ENCODE measurements at places on chromosomes 7 and 10.
A peak's percentile ranks its signal among the peaks of the same experiment; 100 is the strongest.

- no peak for DNase-seq
Observed at GRCh38 chr7:122198581-122198980, 54.5 kb upstream of the AASS start.

DNA sequence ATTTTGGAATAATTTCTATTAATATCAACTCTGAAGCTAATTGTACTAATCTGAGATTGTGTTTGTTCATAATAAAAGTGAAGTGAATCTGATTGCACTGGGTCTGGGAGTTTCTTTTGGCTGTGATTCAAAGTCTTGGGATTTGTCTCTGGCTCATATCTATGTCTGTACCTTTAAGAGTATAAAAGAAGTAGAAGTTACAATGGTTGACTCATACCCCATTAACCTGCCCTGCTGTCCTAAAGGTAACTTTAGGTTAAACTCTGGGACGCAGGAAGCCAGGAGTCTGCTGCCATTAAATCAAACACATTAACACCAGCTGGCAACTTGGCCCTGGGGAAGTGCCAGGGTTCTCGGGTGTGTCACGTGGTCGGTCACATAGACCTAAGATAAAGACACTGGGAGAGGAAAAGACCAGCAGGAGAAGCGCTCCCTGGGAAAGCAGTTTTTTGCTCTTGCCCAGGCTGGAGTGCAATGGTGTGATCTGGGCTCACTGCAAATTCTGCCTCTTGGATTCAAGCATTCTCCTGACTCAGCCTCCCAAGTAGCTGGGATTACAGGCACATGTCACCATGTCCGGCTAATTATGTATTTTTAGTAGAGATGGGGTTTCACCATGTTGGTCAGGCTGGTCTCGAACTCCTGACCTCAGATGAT is 17.8 kb downstream of the SCD start:
- DNase-seq: no peak

DNA sequence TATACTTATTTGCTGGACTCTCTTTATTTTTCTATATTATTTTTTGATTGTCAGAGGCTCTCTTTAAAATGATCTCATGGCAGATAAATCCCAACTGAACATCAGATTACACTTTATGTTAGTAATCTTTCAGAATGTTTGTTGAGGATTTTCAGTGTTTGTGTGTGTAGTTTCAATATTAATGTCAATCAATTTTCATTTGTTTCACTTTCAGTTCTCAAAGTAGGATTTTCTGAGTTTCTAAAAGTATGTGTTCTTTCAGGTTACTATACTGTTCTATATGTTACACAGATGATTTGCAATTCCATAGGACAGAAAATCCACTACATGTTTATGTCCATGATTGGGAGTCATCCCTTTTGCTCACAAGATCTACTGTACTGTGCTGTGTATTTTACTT is 311.9 kb upstream of the POT1 start:
- peak; percentile 10 for DNase-seq

DNA sequence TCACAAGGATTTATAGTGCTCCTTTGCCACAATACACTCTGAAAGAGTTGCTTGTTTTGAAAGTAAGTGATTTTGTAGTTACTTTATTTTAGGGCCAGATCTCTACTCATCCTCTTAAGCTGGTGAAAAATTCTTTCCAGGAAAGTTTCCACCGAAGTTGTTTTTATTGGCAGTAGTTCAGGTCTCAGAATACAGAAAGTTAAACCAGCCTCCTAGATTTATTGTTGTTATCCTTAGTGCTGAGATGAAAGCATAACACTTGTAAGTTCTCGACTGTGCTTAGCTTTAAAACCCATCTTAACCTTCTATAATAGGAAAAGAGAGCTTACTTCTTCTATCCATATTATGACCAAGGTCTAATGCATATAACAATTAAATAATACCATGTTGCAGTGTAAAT is 5.5 kb downstream of the AP3M1 start:
- no peak for DNase-seq

DNA sequence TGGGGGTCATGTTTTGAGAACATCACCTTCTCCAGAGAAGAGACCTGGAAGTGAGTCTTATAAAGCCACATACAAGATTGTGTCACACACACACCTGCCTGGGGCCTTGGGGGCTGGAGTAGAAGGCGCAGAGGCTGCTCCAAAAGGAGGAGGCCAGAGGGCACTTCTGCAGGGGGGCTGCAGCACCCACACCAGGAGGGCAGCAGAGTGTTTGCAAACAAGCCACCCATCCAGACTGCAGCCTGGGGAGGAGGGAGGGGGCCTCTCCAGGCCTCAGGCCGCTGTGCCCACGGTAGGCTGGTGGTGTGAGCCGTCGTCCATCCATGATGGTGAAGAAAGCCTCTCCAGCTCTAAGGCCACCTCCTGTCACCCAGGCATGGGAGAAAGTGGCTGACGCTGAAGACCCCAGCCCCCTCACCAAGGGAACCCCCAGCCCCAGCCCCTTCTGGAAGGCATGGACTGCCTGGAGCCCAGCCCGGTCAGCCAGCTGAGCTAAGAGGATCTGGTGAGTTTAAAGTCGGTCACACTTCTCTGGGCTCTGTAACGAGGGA is 77.5 kb downstream of the FOXL3 start:
- no peak for DNase-seq

GRCh38 chr10:58647376-58648112 is 134.9 kb downstream of the BICC1 start:
- DNase-seq: no peak

GRCh38 chr10:93993414-93993781 is 333 bp upstream of the PLCE1 start:
- no peak for DNase-seq

GRCh38 chr10:54843085-54843646 is 42.1 kb upstream of the PCDH15 start:
- no peak for DNase-seq

DNA sequence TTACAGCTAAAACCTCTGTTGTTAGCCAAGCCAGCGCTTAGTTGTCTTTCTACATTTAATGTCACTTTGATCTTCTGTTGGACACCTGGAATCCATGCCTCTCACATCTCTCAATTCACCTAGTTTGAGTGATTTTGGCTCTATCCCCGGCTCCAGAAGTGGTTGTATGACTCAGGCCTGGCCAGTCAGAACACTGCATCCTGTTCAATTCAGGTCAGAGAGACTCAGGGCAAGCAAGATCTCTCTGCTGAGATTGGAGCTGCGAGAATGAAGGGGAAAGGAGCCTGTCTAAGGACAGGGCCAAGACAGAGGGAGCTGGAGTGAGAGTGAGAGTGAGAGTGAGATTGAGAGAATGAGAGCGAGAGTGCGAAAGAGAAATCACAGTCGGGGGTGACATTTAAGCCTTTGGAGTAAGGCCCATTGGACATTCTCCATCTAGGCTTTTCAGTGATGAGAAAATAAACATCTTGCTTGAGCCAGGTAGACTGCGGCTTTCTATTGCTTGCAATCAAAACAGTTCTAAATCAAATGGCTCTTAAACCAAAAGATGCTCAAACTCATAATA is 83.3 kb upstream of the DYNC1I1 start:
- DNase-seq: no peak

- DNase-seq: no peak
Observed at GRCh38 chr7:157824011-157824818, 487.4 kb downstream of the DNAJB6 start.

GRCh38 chr7:146136357-146136875 is 19.8 kb downstream of the CNTNAP2 start:
- no peak for DNase-seq

DNA sequence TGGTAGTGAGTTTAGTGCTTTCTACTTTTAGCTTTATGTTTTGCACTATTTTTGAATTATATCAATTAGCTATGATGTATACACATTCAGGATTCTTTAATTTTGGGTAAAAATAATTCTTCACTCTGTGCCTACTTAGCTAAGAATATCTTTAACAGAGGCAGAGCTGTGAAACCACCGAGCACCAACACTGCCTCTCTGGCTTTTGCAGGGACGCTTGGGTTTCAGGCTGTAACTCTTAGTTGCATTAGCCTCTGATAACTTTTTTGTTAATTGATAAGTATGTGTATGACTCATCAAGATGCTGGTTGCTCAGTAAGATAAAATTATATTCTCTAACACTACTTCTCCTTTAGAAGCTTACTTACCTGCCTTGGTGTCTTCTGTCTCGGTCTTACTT is 738.3 kb downstream of the AUTS2 start:
- DNase-seq: no peak

DNA sequence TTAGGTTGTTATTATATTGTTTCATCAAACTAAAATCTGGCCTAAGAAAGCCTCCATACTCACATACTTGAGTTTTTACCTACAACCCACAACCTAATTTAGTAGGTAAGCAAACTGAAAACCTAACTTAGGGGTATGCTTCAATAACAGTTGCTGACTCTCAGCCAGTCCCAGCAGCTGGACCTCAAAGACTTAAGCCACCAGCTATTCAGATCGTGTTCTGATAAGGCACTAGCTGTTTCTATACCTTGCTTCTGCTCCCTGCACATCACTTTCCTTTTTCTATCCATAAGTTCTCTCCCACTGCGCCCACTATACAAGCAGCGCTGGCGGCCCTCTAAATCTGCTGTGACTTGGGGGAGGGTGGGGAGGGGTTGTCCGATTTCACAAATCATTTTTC is 42.3 kb downstream of the SUGCT start:
- DNase-seq: no peak

- DNase-seq: no peak
Observed at GRCh38 chr10:116385994-116386809, 41.4 kb upstream of the PNLIPRP3 start.

DNA sequence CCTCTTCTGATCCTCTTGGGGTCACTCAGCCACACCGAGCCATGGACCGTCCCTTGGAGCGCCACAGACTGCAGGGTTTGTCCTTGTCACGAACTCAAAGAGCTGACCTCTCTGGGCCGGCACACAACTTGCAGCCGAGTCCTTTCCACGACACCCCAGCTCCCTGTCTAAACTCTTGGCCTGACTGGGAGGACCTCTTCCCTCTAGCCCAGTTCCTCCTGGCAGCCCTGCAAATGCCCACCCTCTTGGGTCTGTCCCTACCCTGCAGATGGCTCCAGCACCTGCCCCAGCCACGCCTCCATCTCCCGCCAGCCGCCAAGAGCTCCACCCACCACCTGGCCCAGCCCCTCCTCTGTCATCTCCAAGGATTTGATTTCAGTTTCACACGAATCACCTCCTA is 339.2 kb downstream of the DNAJB6 start:
- no peak for DNase-seq

DNA sequence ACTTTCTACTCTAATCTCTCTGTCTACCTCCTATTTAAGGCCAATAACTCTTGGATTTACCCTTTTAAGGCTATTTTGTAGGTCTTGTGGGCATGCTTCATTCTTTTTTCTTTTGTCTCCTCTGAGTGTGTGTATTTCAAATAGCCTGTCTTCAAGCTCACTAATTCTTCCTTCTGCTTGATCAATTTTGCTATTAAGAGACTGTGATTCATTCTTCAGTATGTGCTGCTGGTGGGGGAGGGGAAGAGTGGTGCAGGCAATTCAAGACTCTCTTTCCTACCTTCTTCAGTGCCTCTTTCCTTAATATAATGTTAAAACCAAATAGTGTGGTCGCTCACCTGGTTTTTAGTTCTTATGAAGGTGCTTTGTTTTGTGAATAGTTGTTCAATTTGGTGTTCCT is 20.0 kb downstream of the ABCB1 start:
- DNase-seq: no peak

DNA sequence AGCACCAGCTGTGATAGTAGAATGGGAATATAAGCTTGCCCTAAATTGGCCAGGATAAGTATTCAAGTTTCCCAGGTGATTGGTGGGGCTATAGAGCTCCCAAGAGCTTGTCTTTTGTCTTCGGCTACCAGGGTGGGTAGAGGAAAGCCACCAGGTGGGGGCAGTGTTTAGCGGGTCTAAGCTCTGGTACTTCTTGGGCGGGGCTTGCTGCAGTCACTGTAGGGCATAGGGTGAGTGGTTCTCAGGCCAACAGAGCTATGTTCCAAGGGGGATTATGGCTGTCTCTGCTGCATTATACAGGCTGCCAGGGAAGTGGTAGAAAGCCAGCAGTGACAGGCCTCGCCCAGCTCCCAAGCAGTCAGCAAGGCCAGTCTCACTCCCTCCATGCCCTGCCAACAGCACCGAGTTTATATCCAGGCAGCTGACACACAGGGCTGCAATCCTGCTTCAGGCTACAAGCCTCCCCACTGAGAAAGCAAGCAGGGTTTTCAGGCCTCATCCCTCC is 110.7 kb downstream of the ZNF467 start:
- DNase-seq: peak; percentile 57

GRCh38 chr7:105131890-105132289 is 117.9 kb downstream of the KMT2E start:
- DNase-seq: no peak

- peak; percentile 79 for DNase-seq
Observed at GRCh38 chr10:104274762-104275721, 6.1 kb downstream of the GSTO2 start.

DNA sequence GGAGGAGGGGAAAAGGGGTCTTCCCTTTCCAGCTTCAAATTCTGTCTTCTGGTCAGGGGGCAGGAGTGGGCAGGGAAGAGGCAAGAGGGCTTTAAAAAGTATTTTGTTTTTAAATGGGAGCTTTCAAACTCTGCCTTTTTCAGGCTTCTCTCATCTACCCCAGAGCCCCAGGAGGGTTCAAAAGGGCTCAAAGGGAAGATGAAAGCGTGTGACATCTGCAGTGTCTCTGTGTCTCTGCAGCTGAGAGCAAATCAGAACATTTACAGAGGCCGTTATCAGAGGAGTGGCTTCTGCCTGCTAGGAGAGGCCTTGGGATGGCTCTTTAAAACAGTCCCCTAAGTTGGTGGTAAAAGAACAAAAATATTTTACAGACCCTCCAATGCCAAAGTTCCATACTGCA is 30.3 kb downstream of the TRIM8 start:
- peak; percentile 32 for DNase-seq

DNA sequence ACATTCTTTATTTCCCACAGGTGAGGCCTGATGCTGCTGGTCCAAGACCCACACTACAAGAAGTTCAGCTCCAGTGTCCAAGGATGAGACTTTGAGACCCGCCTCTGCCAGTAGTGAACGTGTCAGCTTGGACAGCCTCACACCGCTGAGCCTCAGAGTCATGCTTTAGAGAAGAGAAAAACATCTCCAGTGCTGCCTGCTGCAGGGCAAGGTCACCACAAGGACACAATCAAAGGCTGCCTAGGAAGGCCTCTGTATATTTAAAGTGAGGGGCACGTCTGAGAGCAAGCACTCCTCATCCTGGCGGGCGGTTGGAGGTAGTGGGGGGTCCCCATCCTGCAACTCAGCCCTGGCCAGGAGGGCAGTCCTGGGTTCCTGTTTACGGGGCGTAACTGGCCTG is 19.3 kb downstream of the FGFR2 start:
- DNase-seq: no peak

- no peak for DNase-seq
Observed at GRCh38 chr7:116582806-116583444, 58.1 kb downstream of the CAV1 start.

DNA sequence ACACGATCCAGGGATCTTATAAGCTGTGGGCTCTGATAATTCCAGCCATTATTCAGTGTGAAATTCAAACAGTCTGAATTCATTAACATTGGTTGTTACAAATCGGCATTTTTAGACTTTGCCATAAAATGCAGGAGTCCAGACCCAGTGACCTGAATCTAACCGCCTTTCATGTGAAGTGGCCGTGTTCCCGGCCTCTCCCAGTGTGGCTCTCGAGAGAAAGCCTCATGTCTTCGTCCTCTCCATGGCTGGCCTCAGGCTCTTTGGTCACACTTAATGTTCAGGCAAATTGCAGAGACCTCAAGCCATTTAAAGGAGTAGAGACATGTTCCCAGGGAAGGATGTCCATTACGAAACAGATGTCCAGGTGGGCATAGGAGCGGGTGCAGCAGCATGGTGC is 59.3 kb downstream of the CTBP2 start:
- no peak for DNase-seq

- DNase-seq: no peak
Observed at GRCh38 chr7:113373863-113374262, 255.5 kb upstream of the SMIM30 start.

Data from GM13976 (cell line).